ENCODE measurements at places on chromosomes 1 and 21.

GRCh38 chr1:1793481-1794244 lies 15.4 kb upstream of the NADK start:
- no peak for DNase-seq

DNA sequence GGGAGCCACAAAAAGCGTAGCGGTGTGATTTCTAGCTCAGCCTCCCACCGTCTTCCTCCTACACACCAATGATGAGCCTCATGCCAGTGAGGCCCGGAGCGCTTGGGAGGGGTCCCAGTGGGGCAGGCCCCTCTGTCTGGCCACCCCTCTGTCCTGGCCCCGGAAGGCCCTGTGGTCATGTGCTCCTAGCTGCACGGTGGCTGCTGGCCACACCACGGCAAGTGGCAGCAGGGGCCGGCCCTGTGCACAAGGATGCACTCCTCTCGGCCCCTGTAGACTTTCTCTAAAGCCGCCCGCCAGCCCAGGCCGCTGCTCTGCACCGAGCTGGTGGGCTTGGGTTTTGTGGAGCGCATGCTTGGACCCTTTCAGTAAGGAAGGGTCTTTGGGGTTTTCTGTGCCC lies 53.6 kb downstream of the KCNAB2 start:
- no peak for DNase-seq

DNA sequence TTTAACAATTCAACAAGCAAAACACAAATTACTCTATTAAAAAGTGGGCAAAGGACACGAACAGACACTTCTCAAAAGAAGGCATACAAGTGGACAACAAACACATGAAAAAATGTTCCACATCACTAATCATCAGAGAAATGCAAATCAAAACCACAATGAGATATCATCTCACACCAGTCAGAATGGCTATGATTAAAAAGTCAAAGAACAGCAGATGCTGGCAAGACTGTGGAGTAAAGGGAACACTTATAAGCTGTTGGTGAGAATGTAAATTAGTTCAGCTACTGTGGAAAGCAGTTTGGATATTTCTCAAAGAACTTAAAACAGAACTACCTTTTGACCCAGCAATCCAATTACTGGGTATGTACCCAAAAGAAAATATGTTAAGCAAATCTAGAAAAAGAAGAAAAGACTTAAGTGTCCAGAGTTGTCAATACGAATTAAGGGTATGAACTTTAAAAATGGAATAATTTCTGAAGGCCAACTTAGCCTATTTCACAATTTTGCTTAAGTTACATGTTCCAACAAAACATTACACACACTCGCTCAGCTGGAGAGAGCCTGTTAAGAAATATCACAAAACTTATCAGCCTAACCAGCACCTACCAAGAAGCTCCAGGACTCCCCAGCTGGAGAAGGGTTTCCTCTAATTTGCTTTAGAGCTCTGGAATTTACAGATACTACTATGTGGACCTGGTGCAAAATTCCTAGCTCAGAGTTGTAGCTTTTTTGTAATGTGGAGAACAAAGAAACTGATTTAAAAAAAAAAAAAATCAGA lies 232.1 kb downstream of the DUSP10 start:
- DNase-seq = no peak

GRCh38 chr21:43809853-43810504 lies 20.6 kb downstream of the RRP1 start:
- no peak for DNase-seq

GRCh38 chr1:169571450-169571849 lies 14.8 kb downstream of the F5 start:
- no peak for DNase-seq

DNA sequence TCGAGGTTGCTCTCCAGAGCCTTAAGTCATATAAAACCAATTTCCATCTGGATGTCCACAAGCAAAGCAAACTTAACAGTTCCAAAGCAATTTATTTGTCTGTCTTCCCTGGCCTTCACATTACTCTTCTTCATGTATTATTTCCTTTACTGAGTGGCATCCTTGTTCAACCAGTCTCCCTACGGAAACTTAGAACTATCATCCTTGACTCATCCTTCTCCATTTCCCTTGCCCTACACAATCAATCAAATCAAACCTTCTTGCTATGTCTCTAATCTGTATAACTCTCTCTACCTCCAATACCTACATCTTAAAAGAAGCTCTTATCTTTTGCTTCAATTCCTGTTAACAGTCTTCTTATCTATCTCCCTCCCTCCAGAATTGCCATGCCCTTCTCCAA lies 25.4 kb downstream of the EGLN1 start:
- no peak for DNase-seq

DNA sequence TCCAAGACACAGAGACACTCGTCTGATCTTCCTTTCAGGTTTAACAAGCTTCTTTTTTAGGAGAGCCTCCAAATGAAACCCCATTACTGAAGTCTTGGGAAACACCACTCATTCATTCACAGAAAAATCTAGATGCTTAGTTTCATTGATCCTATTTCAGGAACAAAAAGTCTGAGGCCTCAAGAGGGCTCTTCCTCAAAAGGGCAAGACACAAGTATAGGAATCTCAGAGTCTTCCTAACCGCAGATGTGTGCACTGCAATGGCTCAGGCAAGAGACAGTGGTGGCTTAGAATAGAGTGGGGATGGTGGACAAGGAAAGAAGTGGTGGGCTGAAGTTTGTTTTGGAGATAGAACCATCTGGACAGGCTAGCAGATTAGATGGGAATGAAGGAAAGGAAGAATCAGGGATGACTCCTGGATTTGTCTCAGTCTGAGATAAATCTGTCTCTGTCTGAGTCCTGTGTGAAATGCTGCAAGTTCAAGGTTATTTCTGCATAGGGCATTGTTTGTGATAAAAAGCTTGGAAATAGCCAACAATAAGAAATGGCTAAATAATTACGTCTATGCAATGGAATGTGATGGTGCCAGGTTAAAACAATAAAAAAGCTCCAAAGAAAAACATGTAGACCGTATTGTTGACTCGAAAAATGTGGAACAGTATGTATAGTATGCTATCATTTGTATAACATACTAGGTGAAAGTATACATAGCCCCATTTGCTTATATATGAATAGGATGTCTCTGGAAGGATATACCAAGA lies 8.9 kb upstream of the CTSE start:
- no peak for DNase-seq

DNA sequence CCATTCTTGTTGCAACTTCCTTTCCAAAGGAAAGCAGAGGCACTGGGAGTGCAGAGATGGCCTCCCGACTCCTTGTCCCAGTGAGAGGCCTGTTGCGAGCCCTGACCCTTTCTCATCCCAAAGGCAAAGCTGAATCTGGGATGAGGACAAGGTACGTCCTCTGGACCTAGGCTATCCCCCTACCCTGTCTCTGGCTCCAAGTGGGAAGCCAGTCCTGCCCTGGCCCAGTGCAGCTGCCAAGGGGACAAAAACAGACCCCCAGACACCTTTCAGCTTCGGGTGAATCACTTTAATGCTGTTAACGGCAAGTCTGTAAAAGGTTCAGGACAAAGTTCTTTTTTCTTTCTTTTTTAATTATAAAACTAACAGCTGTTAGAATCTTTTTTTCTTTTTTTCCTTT lies 2.5 kb downstream of the TSSK3 start:
- DNase-seq = no peak

- no peak for DNase-seq
These were observed 16.8 kb downstream of the LGR6 start for GRCh38 chr1:202210385-202210784.

GRCh38 chr1:209899948-209900347 lies 38.1 kb upstream of the SYT14 start:
- no peak for DNase-seq

- no peak for DNase-seq
These were observed 4.3 kb downstream of the AGRN start for GRCh38 chr1:1024149-1024770.

DNA sequence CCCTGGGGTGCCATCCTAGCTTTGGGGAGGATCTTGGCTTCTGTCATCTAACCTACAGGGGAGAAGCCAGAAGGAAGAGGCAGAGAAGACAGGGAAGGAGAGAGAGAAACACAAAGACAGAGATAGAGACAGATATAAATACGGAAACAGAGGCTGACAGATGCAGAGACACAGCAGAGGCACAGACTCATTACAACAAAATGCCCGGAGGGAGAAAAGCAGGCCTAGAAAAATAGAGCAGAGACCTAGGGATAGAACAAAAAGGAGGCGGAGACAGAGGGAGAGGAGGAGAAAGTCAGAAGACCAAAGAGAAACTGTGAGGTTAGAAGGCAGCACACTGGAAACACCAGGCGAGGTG lies 1.9 kb downstream of the PEAR1 start:
- no peak for DNase-seq

- no peak for DNase-seq
These were observed at the start of gene MPL for GRCh38 chr1:43337588-43337987. MPL (plus strand) TSS chr1:43337818; CDS start chr1:43337849, 31 bp downstream.

DNA sequence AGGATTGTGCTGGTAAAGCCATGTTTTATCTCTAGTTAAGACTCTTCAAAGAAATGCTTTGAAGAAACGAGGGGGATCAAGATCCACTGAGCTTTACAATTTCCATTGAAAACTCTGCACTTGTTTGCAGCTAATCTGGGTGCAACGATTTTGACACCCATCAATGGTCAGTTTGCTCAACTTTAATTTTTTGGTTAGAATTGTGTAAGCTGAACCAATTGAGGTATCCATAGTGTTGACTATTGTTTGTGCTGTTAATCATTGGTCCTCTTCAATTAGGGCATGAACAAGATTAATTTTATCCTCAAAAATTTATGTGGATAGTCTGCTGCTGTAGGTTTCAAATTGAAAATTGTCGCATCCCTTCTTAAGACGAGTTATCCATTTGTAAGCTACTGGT lies 17.7 kb upstream of the PLXNA2 start:
- no peak for DNase-seq

GRCh38 chr1:178189814-178190213 lies 95.9 kb downstream of the RASAL2 start:
- peak; percentile 2 for DNase-seq

- no peak for DNase-seq
These were observed 173.2 kb downstream of the ROR1 start for GRCh38 chr1:63946866-63947491.

DNA sequence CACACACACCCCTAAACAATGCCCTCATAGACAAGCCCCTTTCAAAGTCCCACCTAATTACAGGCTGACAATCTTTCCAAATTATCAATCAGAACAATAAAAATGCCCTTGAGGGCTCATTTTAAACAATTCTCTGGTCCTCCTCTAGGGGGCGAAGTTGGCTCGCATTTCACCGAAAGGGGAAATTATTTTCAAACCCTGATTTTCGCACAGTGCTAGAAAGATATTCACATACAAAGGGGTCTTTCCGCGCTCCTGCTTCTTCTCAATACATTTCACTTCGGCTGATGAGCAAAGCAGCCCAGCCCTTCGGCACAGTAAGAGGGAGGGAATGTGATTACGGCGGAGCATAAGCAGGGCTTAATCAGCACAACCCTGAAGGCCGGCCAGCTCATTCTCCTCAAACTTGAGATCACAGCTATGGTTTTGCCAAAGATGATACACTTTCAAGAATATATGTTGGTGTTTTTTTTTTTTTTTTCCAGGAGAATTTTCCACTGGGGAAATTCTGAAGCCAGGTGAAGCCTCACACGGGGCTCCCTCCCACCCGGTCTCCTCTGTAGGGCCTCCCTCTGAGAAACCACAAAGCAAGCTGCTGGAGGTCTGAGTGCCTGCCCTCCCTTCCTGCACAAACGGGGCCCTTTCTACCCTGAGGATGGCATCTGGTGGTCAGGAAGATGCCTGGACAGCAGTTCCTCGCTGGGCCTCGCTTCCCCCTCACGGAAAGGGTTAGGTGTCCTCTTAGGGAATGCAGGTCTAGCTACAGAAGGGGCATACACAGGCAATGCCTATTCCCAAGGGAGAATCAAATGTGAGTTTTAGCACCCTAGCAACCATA lies 66.9 kb downstream of the GNG12 start:
- DNase-seq = no peak

- DNase-seq = no peak
These were observed 33.5 kb downstream of the GPA33 start for GRCh38 chr1:167056529-167057231.

GRCh38 chr1:24557220-24557619 lies 1.3 kb downstream of the NCMAP start:
- DNase-seq = no peak

- peak; percentile 64 for DNase-seq
These were observed 100.7 kb upstream of the SLC25A33 start for GRCh38 chr1:9438431-9439073.

- DNase-seq = no peak
These were observed 362.2 kb downstream of the ZP4 start for GRCh38 chr1:237528545-237528944.

- DNase-seq = no peak
These were observed 34.9 kb upstream of the ARHGEF16 start for GRCh38 chr1:3419415-3420204.

DNA sequence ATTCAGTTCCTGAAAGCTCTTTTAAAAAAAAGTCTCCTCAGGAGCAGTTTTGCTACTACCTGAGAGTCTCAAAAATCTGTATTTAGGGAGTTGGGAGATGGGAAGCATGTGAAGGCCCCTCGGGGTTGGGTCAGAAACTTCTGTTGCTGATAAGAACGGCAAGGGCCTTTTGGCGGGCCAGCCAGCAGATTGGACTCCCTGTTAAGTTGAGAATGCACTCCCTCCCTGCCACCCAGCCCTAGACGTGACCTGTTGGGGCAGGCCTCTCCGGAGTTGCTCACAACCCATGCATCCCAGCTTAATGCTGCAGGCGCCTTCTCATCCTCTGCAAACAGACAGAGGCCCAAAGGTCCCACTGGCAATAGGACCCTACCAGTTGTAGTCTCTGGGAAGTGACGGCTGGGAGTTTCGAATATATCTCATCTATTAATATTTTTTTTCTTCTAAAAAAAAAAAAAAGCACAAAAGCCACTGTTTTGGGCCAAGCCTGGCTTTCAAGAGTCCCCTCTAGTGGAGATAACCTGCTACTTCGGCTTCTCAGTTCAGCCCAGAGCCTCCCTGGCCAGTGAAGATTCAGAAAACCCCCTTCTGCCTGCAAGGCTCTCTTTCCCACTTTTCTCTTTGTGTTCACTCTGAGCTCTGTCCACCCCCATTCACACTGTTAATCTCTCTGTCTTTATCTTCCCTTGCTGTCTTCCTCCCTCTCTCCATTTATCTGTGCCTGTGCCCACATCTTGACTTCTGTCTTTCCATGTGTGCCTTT lies 5.3 kb downstream of the PLXNA2 start:
- no peak for DNase-seq

Measured in substantia nigra (tissue), 51 donors.